RCC 7860 (cell line): ENCODE measurements at places on chromosomes 2 and 18.

- DNase-seq: no peak
Observed at GRCh38 chr18:44386401-44386800, 294.3 kb upstream of the SETBP1 start.

DNA sequence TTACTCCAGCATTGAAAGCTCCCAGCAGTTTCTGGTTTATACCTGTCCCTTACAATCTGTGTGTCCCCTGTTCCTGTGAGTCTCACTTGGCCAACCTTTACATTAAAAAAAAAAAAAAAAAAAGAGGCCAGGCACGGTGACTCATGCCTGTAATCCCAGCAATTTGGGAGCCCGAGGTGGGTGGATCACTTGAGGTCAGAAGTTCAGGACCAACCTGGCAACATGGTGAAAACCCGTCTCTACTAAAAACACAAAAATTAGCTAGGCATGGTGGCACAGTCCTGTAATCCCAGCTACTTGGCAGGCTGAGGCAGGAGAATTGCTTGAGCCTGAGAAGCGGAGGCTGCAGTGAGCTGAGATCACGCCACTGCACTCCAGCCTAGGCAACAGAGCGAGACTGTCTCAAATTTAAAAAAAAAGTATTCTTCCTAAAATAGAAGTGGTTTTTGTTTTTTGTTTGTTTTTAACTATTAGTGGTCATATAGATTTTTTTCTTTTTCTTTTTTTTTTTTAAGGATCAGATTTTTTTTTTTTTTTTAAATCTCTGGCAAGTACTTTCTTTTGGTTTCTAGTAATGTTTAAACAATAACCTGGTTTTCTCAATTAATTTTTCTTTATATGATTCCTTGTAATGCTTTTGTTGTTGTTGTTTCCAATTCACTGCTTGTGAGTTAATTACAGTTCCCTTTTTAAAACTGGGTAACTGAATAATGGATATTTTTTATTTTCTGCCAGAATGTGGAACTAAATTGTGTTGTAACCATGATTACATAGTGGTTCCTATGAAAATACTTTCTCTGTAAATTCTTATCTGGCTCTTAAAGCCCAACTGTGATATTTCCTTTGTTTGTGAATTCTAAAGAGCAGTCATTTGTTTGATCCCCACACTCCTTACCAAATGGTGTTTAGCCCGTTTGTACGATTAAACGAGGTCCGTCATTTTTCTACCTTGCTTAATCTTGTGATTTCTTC is 116.8 kb downstream of the CTAGE1 start:
- DNase-seq: peak; percentile 17

- DNase-seq: no peak
Observed at GRCh38 chr18:53380063-53380639, 844.3 kb downstream of the MBD2 start.

DNA sequence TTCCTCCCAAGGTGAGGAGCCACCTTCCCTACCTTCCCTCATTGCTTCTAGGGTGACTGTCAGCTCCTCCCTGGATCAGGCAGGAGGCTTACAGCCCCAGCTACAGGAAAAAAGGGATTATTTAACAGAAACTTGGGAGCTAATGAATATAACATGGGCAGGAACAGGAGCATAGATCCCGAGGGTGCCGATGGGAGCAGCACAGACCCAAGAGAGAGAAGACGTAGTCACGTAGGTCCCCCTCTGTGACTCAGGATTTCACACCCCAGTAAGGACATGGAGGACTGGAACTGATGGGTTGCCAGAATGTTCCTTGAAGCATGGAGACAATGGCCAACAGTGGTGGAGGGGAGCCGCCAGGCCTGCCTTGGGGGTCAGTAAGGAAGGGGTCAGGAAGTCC is 10.3 kb upstream of the HDAC4 start:
- DNase-seq: no peak

GRCh38 chr2:214174563-214174962 is 236.3 kb upstream of the VWC2L start:
- DNase-seq: no peak

DNA sequence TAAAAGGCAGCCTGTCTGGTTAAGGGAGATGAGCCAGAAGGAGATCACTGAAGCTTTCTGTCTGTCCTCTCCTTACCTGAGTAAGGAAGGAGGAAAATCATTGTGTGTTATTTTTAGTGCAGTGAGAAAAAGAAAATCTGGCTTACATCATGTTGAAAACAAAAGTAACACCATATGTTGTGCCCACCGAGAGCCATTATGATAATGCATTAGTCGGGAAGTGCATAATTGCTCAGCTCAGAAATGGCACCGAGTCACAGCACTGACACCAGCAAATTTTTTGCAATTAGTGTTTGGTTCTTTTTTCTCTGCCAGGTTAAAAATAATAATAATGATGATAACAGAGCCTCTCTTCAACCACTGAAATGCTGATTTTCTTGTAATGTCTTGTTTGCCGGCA is 46.6 kb downstream of the HNMT start:
- no peak for DNase-seq

GRCh38 chr2:232362174-232362900 is 16.2 kb upstream of the ALPP start:
- no peak for DNase-seq

GRCh38 chr18:13653746-13654433 is 72.5 kb downstream of the FAM210A start:
- no peak for DNase-seq

DNA sequence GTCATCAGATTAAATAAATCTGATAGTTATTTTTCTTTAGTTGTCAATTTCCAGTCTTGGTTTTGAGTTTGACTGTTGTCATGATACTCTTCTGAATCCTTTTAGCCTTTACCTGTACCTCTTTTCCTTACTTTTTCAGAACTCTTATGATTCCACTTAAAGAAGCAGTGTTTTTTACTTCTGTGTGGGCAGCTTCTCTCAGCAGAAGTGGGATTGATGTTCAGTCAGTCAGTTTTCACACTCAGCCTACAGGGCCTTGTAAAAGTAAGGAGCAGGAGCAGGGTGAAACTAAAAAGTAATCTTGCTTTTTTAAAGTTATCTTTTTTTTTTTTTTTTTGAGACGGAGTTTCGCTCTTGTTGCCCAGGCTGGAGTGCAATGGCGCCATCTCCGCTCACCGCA is 75.1 kb downstream of the HAUS1 start:
- no peak for DNase-seq

GRCh38 chr18:51009072-51009471 is 20.9 kb upstream of the SMAD4 start:
- peak; percentile 51 for DNase-seq

DNA sequence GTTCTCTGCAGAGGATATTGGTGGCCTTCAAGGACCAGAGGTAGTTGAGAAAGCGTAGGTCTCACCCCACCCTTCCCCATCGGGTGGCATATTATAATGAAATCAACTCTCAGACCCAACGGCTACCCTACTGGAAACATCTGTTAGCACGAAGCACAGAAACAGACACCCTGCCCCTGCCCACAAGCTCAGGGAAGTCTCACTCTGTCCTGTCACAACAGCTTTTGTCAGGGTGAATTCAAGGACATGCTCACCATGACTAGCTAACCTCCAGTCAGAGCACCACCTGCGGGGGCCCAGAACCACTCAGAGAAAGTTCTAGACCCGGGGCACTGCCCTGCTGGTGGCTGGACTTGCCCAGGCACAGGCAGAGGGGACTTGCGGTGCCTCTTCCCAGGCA is 3.5 kb upstream of the B3GNT7 start:
- no peak for DNase-seq

DNA sequence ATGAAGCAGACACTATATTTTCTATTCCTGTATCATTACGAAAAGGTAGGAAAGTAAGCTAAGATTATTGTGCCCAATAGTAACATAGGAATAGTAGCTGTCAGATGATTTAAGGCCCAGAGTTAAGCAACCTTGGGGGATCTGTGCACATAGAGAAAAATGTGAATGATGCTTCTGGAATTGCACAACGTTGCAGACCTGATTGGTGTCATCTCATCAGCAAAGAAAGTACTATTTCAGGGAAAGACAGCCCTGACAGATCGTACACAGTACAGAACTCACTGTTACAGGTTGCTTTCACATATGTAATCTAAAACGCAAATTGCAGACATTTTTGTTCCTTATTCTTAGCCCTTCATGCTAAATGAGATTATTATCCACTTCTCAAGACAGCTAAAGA is 535.9 kb downstream of the TRIB2 start:
- DNase-seq: no peak

DNA sequence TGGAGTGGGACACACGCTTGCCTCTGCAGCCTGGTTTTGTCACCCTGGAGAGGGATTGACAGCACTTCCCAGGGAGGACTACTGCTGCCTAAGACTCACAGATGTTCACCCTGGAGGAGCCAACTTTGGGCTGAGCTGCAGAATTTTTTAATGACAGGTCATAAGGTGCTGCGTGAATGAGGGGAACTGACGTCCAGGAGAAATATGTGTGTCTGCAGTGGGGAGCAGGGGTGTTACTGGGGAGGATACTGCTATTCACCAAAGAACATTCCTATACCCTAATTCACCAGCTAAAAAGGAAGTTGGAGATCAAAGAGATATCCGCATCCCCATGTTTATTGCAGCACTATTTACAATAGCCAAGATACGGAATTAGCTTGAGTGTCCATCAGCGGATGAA is 144.4 kb downstream of the MGAT5 start:
- DNase-seq: no peak

DNA sequence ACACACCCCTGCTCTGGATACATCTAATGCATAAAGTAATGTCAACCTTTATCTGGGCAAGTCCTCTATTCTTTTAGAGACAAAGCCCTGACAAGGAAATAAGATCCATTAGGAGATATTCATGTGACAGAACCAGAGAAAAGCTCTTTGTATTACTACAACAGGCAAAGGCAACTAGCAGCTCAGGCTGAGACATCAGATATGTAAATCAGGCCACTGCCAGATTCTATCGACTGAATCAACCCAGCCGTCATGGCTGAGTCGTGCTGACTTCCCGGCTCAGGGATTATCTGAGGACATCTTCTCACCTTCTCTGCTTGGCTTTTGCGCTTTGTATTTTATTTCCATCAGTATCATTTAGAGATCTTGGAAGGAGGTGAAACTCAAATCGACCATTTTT is 294.5 kb downstream of the PLCL1 start:
- DNase-seq: no peak

DNA sequence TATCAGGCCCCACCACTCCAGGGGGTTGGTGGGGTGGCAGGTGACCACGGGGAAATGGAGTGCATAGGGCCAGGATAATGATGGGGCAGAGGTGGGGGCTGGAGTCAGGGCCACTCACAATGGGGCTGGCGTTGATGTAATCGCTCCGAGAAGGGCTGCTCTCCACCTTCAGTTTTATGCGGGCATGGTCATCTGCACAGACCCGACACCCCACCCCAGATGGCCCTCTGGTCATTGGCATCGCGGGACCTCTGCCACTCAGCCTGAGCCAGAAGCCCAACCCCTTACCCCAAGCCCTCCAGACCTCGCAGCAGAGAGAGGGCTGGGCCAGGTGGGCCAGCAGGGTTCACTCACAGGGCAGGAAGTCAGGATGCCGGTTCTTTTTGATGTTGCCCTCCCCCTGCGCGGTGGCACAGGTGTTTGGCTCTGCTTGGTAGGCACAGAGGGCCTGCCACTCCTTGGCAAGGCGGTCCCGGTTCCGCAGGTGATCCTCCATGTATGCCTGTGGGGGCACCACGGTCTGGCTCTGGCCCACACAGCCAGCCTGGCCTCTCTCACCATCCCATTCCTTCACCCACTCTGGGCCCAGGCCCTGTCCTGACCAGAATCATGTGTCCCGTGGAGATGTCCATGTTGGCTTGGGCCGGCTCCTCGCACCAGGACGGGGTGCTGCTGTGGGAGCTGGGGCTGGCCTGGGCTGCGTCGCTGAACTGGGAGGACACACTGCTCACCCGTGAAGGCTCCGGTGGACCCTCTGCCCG is 12.4 kb downstream of the PTPRN start:
- no peak for DNase-seq

DNA sequence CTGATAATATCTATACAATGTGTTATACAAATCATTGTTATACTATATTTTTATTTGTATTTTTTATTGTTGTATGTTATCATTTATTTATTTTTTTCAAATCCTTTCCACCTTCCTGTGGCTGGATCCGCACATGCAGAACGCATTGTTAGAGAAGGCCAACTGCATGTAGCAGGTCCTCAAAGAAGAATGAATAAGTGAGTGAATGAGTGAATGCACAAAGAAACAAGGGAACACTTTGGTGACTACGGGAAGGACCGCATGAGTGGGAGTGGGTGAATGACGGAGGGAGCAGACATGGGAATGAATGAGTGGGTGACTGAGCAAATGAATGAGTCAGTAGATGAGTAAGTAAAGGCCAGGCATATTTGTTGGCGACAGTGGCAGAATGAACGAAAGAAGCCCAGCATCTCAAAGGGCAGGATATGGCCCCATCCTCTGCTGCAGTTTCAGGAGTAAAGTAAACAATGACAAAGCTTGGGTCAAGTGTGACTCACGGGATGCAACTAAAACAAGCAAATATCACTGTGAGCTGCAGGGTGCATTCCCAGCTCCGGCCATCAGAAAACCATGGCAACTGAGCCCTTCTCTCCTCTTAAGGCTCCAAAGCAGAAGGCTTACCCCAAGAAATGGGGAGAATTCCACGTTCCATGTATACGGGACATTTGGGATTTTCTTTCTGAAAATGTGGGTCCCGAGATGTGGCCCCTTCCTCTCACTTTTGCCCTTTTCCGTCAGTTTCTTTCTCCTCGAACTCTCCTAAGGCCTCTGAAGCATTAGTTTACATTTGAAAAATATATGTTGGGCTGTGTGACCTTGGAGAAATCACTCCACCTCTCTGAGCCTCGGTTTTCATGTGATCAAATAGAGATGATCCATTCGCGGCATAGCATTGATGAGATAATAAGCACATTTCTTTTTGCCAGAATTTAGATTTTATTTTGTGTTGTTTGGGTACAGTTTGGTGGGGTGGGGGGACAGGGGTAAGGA is 24.5 kb downstream of the KCNF1 start:
- DNase-seq: peak; percentile 99

- no peak for DNase-seq
Observed at GRCh38 chr18:31396796-31397612, 20.4 kb downstream of the DSG4 start.

DNA sequence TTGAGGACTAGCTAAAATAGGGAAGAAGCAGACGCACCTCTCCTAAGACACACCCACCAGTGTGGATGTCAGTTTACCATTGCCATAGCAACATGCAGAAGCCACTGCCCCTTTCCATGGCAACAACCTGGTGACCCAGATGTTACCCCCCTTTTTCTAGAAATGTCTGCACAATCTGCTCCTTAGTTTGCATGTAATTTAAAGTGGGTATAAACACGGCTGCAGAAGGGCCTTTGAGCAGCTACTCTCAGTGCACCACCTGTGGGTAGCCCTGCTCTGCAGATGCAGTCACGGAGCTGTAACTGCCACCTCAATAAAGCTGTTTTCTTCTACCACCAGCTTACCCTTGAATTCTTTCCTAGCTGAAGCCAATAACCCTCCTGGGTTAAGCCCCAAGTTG is 87.1 kb downstream of the FBXO15 start:
- no peak for DNase-seq

- peak; percentile 14 for DNase-seq
Observed at GRCh38 chr2:149313512-149313972, 16.8 kb upstream of the LYPD6 start.
